ENCODE measurements at places on chromosomes 6 and 20.

DNA sequence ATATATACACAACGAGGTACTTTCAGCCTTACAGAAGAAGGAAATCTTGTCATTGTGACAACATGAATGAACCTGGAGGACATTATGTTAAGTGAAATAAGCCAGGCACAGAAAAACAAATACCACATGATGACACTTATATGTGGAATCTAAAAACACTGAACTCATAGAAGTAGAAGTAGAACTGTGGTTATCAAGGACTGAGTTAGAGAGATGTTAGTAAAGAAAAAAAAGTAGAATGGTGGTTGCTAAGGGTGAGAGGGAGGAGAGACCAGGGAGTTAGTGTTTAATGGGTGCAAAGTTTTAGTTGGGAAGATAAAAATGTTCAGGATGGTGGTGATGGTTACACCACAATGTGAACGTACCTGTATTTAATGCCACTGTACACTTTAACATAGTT, 4.8 kb upstream of the STX11 start:
- no peak for DNase-seq

GRCh38 chr6:145631374-145631773, 103.9 kb downstream of the EPM2A start:
- DNase-seq = no peak

- DNase-seq = no peak
Observed at GRCh38 chr20:57666106-57666833, 43.5 kb downstream of the PMEPA1 start.

DNA sequence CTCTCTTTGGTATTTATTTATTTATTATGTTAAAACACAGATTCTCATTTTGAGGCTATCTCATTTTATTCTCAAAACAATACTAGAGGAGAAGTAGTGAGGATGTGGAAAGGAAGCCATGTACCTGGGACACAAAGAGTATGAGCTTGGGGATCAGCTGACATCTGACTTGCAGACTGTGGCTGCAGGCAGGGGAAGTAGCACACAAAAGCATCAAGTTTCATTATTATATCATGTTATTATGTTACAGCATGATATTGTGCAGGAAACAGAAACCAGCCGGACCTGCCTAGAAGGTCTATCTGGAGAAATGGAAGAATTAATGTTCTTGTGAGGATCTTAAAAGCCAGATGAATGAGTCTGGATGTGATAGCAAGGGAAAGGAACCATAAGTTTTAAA, 248.2 kb downstream of the KHDC1L start:
- no peak for DNase-seq

DNA sequence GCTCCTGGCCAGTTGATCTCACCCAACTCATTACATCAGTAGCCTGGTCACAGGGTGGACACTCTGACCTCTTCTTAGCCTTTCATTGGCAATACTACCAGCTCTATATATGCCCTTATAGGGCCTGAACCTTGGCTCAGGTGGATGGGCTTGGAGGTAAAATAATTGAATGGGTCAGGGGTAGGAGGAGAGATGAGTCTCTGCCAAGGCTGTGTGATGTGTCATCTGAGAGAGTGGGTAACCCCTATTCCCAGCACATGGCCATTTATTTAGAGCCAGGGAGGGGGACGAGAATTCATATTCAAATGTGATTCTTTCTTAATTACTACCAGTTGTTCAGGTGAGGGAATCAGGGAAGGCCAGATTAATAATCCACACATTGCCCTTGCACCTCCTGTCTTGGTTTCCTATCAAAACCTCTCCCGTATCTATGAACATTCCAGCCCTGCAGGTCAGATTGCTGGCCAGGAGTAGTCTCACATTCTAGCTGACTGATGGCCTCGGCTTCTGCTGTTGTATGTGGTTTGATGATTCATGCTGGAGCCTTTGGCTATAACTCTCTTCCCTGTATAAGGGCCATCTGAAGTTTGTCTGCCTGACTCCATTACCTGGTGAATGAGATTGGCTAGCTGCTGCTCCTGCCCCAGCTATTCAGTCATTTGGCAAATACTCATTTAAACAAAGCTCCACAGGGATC, 13.4 kb downstream of the C20orf173 start:
- DNase-seq = no peak

DNA sequence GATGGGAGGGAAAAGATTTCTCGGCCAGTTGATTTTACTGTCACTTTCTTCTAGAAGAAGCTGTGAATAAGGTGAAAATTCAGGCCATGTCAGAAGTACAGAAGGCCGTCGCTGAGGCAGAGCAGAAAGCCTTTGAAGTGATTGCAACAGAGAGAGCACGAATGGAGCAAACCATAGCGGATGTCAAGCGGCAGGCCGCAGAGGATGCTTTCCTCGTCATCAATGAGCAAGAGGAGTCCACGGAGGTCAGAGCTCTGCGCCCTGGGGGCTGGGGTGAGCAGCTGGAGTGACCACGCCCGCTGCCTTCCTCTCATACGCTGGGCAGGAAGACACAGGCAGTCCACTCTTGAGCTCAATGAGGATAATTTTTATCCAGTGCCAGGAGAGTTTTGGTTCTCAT, 21.8 kb upstream of the C20orf144 start:
- no peak for DNase-seq

- no peak for DNase-seq
Observed at GRCh38 chr6:150252714-150253444, 110.0 kb downstream of the PPP1R14C start.

- DNase-seq = no peak
Observed at GRCh38 chr6:16602035-16602434, 159.2 kb downstream of the ATXN1 start.

DNA sequence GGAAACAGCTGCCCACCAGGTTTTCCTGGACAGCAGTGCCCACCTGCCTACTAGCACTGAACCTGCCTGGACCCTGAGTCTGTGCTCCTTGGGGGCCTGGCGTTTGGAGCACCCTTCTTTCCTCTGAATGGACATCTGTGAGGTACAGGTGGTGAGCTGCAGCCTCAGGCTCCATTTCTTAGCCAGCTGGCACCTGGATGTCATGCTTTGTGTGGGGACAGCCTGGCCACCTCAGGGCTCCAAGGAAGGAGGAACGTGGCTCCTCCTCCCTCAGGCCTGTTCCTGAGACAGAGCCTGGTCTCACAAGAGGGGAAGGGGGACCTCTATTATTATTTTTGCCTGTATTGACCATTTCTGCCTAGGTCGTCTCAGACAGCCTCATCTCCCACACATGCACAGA, 8.1 kb downstream of the TMEM151B start:
- no peak for DNase-seq

GRCh38 chr6:16285467-16286150, 47.2 kb downstream of the GMPR start:
- DNase-seq = no peak

- no peak for DNase-seq
Observed at GRCh38 chr6:143241111-143241510, 180.4 kb downstream of the AIG1 start.

- DNase-seq = no peak
Observed at GRCh38 chr6:20242397-20242796, 30.1 kb upstream of the MBOAT1 start.

DNA sequence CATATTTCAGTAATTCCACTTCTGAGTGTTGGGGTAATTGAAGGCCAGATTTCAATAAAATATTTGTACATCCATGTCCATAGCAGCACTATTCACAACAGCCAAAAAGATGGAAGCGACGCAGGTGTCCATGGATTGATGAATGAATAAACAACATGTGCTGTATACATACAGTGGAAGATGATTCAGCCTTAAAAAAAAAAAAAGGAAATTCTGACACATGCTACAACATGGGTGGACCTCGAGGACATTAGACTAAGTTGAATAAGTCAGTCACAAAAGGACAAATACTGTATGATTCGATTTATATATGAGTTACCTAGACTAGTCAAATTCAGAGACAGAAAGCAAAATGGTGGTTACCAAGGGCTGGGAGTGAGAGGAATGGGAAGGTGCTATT, 57.2 kb downstream of the TRAM2 start:
- DNase-seq = no peak

- no peak for DNase-seq
Observed at GRCh38 chr6:21754891-21755290, 161.3 kb downstream of the SOX4 start.

GRCh38 chr6:82711971-82712370, 348.4 kb downstream of the TPBG start:
- DNase-seq = no peak

DNA sequence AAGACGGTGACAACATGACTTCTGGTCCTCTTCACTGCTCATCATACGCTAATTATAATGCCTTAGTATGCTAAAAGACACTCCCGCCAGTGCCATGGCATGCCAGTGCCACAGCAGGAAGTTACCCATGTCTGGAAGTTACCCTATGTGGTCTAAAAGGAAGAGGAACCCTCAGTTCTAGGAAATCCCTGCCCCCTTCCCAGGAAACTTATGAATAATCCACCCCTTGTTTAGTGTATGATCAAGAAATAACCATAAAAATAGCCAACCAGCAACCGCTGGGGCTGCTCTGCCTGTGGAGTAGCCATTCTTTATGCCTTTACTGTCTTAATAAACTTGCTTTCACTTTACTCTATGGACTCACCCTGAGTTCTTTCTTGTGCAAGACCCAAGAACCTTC, 15.8 kb upstream of the SERPINB9 start:
- DNase-seq = no peak

DNA sequence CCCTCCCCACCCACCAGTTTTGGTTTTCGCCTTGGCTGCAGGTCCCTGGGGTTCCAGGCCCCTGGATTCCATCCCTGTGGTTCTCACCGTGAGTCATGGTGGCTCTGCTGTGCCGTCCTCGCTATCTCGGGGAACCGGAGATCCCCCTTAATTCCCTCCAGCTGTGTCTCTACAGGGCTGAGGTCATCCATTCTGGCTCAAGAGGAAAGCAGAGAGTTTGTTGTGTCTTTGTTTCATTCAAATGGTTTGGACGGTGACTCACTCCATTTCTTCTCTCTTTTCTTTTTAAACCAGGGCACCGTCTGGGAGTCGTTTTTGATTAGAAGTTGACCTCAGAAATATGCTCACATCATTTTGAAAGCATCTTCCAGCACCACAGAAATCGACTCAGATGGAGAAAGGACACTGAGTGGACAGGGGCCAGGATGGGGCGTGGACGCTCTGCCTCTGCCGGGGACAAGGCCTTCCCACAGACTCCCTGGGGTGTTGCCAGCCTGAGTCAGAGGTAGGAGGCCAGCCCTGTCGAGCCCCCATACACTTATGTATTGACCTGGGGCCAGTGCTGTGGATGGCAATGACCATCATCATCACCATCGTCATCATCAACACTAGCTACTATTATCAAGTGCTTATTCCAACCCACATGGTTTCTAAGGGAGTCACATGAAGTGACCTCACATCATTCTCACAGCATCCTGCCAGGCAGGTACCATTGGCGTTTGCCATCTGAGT, 176.2 kb downstream of the NFATC2 start:
- peak; percentile 88 for DNase-seq

- no peak for DNase-seq
Observed at GRCh38 chr6:169328112-169328801, 74.6 kb upstream of the THBS2 start.

DNA sequence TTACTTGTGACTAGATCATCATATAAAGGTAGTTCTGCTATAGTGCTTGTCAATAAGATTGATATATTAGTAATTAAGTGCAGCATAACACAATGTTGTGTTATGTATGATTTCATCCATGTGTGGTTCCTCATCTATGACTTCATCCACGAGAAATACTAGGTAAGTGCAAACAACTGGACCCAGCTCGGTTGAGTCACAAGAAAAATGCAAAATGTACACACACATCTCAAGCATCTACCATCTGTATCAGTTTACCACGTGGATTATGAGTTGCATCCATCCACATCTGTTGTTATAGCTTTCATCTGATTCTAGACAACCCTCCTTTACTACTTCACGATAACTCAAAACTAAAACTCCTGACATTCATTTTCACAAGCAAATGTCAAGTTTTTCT, 517.0 kb upstream of the CITED2 start:
- no peak for DNase-seq

GRCh38 chr20:19690462-19690861, 67.6 kb upstream of the RIN2 start:
- DNase-seq = no peak

DNA sequence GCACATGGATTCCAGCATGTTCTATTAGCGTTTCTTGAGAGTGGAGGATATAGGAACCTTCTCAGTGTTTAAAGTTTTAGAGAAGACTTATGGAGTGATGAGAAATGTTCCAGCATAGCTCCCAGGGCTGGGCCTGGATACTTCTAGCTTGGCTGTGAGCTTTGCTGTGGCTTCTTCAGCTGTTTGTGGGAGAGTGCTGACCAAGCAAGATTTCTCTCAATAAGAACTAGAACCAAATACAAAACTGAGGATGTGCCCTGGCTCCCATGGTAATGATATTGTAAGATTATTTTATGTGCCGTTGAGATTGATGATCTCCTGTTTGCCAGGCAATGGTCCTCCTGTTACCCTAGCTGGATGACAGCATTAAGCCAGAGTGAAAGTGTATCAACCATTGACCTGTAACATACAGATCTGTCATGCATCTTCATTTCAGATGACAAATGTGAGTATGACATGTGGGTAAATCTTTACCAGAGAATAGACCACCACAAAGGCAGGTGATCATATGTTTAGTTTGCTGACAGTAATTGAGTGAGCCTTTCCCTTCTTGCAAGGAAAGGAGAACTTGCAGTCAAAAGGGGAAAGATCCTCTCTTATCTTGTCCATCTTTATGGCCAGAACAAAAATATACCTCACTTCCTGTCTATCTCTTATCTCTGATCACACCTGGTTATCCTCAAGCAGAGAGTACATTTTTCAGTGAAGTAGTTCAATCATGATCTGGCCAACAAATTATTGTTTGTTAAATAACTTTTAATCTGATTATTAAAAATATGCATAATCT, 180.1 kb downstream of the SLC24A3 start:
- DNase-seq = no peak

DNA sequence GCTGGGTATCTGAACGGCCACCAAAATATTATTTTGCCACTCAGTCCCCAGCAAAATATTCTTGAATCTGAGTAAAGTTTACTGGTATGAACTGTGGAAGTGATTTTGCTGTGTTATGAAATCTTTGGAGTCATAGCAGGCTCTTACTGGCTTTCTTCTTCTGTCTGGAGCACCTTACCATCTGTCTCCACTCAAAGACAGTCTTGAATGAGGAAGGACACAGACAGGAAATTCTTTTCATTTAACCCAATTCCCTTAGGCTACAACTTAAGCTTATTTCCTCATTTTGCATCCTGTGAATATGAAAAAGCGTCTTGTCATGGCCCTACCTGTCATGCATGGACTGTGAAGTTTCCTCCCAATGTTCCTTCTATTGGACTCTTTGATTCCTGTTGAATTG, 24.7 kb downstream of the FNDC1 start:
- no peak for DNase-seq

- DNase-seq = no peak
Observed at GRCh38 chr6:90212274-90212673, 84.4 kb downstream of the BACH2 start.

GRCh38 chr20:61732511-61733210, 333.0 kb downstream of the TAF4 start:
- no peak for DNase-seq
